NCI-H1105 treated with DMSO at 0.1 percent for 48 hours (cell line): ENCODE measurements at places on chromosomes 1 and 21.

DNA sequence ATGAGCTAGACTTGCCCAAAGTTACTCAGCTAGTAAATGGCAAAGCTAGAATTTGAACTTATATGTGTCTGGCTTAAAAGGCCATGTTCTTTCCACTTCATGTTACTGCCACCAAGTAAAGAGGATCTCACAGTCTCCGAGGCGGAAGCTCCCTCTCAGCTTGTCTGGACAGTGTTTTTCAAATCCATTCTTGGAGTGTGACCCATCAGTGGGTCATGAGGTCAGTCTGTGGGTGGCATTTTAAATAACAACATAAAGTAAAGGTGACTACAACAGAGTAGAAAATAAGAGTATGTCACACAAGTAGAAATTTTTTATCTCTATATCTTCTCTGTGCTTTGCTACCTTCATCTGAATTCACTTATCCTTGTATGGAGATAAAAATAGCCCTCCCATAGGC lies 3.2 kb upstream of the HMGB4 start:
- DNase-seq: no peak

GRCh38 chr1:220691053-220691684 lies 1.0 kb downstream of the C1orf115 start:
- peak; percentile 33 for DNase-seq

DNA sequence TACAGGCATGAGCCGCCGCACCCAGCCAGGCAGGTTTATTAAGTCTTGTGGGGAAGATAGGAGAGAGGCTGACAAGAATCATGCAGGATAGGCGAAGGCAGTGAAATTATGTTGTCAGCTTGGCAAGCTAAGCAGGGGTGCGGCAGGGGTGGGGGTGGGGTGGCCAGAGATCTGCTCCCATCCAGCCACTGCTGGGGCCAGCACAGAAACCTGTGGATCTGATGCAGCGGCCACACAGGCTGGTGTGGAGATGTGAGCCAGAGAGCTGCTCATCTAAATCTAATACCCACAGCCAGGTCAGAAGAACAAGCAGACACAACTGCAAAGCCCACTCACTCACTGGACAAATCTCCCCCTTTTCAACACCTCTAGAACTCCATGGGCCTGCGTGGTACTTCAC lies 68.7 kb downstream of the KCTD3 start:
- no peak for DNase-seq

GRCh38 chr1:16464917-16465625 lies 24.5 kb downstream of the NECAP2 start:
- DNase-seq: no peak

- DNase-seq: no peak
Observed at GRCh38 chr1:30817077-30817438, 59.5 kb upstream of the LAPTM5 start.

DNA sequence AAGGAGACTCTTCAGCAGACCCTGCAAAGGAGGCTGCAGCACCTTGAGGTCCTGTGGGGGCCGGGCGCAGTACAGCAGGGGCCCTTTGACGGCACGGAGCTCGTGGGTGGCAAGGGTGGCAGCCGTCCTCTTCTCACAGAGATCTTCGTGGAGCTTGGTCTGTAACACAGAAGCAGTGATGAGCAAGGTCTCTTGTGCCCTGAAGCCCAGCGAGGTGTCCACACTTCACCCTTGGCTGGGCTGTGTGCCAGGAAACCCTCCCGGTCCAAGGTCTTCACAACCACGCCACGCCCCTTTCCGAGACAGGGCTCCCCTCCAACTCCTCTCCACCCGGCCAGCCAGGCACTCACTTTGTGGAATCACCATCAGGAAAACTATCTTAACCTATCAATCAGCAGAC lies 11.3 kb downstream of the LRRC47 start:
- no peak for DNase-seq

DNA sequence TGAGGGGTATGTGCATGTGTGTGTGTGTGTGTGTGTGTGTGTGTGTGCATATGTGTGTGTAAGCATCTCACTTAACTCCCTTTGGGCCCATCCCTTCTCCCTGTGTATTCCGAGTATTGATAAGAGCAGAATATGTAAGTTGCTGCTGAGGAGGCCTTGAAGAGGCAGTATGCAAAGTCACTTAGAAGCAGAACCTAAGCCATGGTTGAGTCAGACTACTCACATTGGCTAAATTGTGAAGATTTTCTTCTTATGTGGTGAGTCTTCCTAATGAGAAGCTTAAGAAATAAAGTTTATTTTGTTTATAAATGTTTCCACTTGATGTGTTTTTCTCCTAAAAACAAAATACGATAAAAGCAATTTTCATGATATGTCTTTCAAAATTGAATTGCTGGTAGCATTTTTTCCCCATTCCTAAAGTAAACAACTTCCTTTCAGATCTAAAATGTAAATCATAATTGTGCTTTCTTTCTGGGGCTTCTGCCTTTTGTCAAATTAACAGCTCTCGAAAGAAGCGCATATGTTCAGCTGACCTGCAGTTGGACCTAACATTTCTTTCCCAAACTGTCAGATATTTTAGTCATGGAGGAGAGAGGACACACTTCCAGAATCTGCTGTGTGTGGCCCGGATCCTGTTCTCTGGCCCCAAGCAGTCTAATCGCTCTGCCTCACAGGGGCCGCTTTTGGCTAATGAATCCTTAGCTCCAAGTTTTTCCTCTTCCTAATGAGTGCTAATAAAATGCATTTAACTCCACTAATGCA lies 284.0 kb downstream of the DUSP10 start:
- DNase-seq: no peak

DNA sequence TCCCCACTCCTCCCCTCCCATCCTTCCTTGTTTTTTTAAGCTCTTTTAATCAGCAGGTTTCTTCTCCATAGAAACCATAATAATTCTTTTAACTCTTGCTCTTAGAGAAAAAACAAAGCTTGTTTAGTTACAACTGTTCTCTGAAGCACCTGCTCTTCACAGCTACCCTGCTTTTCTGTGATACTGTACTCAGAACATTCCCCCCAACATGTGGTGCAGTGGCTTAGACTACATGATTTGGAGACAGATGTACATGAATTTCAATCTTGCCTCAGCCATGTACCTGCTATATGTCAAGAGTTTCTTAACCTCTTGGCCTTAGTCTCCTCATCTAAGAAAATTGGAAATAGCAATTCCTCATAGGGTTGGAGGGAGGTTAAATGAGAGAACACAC lies 33.5 kb downstream of the LAMC2 start:
- DNase-seq: peak; percentile 27

- DNase-seq: no peak
Observed at GRCh38 chr1:238409932-238410331, 519.2 kb upstream of the ZP4 start.

DNA sequence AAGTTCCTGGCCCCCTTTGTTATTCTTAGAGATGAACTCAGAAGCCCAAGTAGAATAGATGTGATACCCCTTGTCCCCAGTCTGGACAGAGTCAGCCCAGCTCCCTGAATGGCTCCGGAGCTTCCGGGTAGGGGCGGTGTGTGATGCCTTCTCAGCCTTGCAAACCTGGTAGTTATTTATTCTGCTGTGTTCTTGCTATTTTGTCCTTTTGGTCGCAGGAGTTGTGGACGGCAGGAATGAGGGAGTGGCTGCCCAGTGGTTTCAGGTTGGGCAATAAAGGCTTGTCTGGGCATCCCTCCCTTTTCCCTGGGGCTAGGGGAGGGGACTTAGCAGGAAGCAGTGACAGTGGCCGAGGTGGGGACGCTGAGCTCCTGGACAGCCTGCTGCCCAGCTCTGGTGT lies 2.8 kb downstream of the PTPRU start:
- DNase-seq: no peak

DNA sequence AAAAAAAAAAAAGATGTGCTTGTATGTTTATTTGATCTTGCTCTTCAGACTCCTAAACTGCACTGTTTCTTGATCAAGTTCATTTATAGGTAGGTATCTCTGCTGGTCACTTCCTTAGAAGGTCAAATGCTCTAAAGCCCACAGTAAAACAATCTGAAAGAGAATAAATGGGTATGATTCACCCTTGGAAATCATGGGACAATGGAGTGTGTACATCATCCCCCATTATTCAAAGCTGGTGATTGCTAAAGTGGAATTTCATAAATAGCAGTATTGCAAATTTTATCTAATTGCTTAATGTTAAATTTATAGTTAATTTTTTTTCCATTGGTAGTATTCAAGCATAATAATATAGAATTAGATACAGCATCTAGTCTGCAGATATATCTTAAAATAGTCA lies 53.4 kb downstream of the MIER1 start:
- DNase-seq: no peak

DNA sequence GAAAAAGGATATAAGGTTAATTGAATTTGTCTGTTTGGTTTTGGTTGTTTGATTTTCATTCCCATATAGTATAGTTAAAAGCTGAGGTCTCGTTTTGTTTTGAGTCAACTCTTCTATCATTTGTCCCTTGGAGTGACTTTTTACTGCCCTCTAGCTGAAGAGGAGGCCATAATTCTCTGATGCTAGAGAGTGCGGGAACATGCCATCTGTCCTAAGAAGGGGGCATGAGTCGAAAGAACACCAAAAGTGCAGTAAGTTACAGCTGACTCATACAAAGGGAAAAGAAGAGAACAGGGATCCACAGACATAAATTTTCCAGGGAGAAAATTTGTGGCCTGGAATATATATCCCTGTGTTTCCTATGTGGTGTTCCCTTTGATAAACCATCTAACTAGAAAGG lies 4.1 kb downstream of the KRTAP21-3 start:
- no peak for DNase-seq

DNA sequence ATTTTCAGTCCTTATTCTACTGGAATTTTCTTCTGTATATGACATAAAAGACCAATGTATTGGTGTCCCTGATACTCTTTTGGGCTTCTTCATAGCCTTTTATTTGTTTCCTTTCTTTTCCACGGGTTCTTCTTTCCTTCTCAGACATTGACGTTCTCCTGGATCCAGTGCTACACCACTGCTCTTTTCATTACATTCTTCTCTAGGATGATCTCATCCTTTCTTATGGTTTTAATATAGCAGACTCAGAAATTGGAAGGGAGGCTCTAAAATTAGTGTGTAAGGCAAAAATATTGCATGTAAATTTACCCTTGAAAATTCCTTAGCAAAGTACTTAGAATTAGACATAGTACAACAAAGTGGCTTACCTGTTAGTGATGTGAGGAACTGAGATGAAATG lies 65.3 kb downstream of the SELENOF start:
- no peak for DNase-seq

DNA sequence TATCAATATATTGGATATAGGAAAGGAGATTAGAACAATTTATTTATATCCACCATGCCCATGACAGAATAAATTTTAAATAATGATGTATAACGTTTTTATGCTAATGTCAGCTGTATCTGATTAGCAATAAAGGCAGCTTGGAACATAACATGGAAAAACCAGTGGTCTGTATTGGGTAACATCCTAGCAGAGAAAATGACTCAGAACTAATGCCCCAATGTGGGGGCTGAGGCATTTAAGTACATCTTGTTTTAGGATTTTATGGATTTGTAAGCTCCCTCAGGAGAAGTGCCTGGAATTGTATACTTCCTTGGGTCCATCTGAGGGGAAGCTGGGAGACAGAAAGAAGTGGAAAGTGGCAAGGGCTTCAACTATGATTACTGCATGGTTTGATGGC lies 82.3 kb downstream of the HMCN1 start:
- no peak for DNase-seq

DNA sequence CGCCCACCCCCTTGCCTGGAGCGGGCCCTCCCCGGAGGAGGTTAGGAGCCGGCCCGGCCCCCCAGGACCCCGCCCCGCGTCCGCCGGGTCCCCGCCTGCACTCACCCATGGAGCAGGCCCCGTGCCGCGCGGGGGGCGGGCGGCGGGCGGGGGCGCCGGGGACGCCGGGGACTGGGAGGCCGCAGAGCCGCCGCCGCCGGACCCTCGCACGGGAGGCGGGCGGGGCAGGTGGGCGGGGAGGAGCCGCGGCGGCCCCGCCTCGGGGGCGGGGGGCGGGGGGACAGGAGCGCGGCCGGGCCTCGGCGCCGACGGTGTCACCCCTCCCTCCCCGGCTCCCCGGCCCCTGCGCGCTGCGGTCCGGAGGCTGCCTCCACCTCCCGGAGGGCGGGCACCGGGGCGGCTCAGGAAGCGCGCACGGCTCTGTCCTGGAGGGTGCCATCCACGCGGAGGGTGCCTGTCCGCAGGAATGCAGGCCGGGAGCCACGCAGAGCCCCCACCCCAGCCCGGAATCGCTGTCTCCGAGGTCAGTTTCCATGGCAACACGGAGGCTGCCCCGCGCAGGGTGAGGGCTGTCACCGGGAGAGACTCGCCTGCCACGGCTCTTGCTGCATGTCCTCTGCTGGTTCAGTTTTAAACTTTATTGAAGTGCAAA lies 5.9 kb upstream of the PLEKHG5 start:
- peak; percentile 55 for DNase-seq

DNA sequence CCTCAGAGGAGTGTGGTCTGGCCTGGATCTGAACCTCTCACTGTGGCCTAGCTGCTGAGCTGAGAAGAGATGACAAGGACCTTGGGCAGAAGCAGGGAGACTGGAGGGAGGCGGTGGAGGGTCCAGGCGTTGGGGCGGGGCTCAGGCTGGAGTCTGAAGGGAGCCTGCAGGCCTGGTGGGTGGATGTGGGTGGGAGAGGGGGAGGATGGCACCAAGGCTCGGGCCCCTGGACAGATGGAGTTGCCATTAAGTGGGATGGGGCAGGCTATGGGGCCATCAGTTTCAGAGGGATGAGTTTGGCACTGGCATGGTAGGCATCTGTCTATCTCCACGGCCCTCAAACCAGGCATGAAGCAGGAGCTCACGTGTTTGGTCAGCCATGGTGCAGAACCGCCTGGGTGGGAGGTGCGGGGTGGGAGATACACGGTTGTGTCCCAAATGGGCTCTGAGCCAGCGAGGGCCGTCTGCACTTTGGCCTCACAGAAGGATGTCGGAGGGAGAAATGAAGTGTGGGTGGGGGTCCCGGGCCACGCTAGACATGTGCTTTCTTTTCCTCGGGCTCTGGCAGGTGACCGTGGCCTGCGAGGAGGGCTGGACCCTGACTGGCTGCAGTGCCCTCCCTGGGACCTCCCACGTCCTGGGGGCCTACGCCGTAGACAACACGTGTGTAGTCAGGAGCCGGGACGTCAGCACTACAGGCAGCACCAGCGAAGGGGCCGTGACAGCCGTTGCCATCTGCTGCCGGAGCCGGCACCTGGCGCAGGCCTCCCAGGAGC lies 23.6 kb downstream of the PCSK9 start:
- DNase-seq: no peak

DNA sequence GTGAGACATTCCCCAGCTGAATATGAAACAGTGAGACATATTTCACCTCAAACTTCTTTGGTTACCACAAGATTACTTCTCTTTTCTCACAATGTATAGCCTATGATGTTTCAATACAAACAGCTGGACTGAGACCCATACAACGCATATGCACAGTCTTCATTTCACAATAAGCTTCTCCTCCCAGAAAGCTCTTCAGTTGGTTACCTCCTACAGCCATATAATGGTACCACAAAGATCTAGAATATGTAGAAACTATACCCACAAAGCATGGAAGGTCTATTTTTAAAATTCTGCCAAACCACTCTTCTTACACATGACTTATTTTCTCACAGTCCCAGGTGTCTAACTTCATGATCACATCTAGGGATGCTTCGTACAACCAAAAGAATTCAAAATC lies 70.8 kb downstream of the JAK1 start:
- DNase-seq: no peak

GRCh38 chr1:50135716-50136115 lies 27.0 kb downstream of the ELAVL4 start:
- no peak for DNase-seq
